ENCODE measurements at places on chromosomes 5 and 9.

- no peak for DNase-seq
Observed at GRCh38 chr9:86020731-86021130, 78.6 kb downstream of the GOLM1 start.

- no peak for DNase-seq
Observed at GRCh38 chr5:64164166-64164565, 1.5 kb upstream of the RNF180 start.

- no peak for DNase-seq
Observed at GRCh38 chr9:116646661-116647514, 40.2 kb upstream of the TRIM32 start.

DNA sequence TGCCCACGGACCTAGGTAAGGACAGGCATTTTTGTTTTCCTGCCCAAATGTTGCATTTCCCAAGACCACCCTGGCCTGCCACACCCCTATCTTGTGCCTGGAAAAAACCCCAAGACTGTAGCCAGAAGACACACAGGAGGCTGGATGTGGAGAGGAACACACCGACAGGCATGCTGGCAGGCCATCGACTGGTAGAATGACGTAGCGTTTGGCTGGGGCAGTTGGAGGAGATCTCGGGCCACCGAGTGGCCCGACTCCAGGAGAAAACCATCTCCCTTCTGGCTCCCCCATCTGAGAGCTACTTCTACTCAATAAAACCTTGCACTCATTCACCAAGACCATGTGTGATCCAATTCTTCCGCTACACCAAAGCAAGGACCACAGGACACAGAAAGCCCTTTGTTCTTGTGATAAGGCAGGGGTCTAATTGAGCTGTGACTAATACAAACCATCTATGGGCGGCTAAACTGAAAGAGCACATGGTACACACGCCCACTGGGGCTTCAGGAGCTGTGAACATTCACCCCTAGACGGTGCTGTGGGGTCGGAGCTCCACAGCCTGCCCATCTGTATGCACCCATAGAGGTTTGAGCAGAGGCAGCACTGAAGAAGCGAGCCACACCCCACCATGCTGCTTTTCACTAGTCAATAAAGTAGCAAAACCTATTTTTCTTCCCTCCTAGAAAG lies 38.9 kb upstream of the N4BP3 start:
- DNase-seq: no peak

GRCh38 chr9:93225417-93225816 lies 41.5 kb downstream of the WNK2 start:
- no peak for DNase-seq

- no peak for DNase-seq
Observed at GRCh38 chr9:88767504-88767790, 223.8 kb upstream of the S1PR3 start.

GRCh38 chr5:95274011-95274410 lies 10.9 kb downstream of the MCTP1 start:
- no peak for DNase-seq

GRCh38 chr9:18821788-18822187 lies 211.2 kb downstream of the SAXO1 start:
- no peak for DNase-seq

GRCh38 chr5:124253203-124253810 lies 493.1 kb downstream of the ZNF608 start:
- no peak for DNase-seq

GRCh38 chr5:54553659-54554207 lies 36.2 kb downstream of the SNX18 start:
- DNase-seq: no peak

- no peak for DNase-seq
Observed at GRCh38 chr5:31062902-31063580, 130.4 kb upstream of the CDH6 start.

GRCh38 chr9:93038918-93039317 lies 19.6 kb upstream of the SUSD3 start:
- DNase-seq: no peak

- no peak for DNase-seq
Observed at GRCh38 chr5:176695073-176695472, 47.8 kb downstream of the TSPAN17 start.

DNA sequence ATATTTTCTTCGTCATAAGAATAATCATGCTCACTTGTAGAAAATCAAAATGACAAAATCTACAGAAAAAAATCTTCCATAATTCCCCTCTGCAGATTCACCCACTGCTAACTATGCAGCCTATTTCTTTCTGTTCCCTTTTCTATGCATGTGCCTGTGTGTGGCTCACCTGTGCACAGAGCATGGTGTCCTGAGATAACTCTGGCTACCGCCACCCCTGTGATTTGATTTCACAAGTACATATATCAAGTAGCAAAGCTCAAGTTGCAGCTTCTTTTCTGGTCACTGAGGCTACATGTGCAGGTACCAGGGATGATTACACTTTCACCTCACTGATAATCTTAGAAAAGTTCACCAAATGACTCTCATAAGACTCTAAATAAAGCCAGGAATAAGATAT lies 18.4 kb upstream of the ISCA1 start:
- DNase-seq: no peak

GRCh38 chr5:113281194-113281593 lies 153.6 kb downstream of the TSSK1B start:
- no peak for DNase-seq

DNA sequence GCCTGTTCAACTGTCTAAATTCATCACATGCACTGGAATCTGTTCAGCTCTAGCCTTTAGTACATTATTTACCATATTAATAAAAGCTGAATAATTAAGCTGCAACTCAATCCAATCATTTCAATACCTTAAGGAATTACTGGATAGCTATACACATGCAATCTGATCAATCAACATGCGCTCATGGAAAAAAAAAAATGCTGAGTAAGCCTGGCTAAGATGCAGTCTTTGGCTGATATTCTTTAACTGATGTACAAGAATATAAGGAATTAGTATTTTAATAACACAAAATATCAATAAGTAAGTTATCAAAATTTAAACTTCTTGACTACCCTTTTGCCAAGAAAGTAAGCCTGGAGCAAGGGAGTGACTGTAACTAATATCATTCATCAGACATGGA lies 15.9 kb downstream of the EFNA5 start:
- DNase-seq: no peak

GRCh38 chr9:101191723-101192122 lies 163.2 kb downstream of the PLPPR1 start:
- no peak for DNase-seq

- no peak for DNase-seq
Observed at GRCh38 chr5:178590924-178591423, 781 bp upstream of the COL23A1 start.

DNA sequence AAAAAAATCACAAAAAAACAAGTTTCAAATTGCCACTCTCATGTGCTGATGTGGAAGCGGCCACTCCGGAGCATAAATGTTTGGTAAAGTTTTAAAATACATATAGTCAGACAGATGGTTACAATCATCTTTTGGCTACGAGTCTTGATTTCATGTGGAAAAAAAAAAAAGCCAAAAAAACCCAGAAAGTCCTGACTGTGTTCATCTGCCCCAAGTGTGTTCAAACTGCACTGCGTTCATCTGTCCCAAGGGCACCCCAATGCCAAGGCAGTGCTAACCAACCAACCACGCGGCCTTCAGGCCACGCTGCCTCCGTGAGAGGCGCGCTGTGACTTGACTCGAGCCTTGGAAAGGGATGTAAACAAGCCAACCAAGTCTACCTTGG lies 127.1 kb downstream of the MYO10 start:
- no peak for DNase-seq

DNA sequence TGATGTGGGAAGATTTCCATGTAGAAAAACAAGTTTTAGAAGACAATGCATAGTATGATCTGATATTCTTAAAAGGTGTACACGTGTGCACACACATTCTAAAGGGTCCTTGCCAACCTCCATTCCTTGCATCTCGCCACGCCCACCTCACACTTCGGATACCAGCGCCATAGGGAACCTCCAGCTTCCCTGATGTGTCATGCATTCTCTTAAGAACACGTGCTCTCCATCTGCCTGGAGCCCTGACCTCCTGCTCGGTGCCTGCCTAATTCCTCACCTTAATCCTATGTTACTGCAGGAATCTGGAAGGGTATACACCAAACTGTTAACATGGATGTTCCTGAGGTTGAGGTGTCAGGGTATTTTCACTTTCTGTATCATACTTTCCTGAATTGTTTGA lies 63.1 kb downstream of the PTCD2 start:
- no peak for DNase-seq

GRCh38 chr9:109704546-109704945 lies 75.5 kb upstream of the PALM2AKAP2 start:
- DNase-seq: no peak

GRCh38 chr9:97220894-97221477 lies 86.5 kb upstream of the CCDC180 start:
- peak; percentile 44 for DNase-seq

- no peak for DNase-seq
Observed at GRCh38 chr9:135544981-135545635, 818 bp upstream of the OBP2A start.

DNA sequence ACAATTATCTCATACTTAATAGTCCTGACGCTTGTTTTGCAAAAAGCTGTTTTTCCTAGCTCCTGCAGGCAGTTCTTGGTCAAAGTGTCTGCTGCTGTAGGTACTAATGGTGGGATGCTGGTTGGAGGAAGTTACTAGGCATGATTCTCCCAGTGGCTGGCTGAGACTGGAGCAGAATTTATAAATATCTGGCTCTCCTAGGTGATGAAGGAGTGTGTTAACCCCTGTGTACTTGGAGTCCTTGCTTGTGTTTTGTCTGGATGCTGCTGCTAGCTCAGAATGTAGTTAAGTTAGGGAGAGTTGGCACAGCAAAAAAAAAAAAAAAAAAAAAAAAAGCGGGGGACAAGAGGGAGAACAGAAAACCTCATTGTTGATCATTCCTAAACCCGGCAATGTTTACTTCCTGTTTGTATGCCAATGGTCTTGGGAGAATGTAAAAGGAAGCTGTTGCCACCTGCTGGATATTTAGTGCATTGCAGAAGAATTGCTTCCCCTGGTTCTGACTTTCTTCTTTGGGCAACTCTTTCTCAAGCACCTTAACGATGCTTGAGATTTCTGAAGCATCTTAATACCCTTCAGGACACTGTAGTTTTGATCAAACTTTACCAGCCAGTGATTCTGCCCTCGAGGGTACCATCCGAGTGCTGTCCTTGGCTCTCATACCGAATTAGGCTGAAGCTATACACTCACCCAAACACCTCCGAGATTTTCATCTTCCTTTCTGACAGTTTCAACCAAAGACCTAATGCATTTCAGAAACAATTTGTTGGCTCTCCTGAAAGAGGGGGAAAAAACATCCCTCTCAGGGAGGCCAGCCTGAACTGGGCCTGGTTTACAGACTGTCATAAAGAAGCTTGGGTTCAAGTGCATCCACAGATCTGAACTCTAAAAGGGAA lies 71.7 kb upstream of the WWC1 start:
- DNase-seq: peak; percentile 51

- DNase-seq: no peak
Observed at GRCh38 chr5:68661237-68661636, 432.6 kb upstream of the SLC30A5 start.

DNA sequence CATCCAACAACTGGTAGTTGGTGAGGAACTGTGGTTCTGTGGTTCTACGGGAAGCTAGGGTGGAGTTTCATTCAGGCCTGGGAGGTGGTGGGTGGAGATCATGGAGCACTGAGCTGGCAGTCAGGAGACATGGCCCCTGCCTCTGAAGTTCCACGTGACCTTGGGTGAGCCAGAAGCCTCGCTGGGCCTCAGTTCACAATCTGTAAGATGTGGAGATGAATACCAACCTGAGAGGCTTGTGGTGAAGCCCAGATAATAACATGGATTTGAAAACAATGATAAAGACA lies 177.9 kb downstream of the MACROH2A1 start:
- DNase-seq: no peak

DNA sequence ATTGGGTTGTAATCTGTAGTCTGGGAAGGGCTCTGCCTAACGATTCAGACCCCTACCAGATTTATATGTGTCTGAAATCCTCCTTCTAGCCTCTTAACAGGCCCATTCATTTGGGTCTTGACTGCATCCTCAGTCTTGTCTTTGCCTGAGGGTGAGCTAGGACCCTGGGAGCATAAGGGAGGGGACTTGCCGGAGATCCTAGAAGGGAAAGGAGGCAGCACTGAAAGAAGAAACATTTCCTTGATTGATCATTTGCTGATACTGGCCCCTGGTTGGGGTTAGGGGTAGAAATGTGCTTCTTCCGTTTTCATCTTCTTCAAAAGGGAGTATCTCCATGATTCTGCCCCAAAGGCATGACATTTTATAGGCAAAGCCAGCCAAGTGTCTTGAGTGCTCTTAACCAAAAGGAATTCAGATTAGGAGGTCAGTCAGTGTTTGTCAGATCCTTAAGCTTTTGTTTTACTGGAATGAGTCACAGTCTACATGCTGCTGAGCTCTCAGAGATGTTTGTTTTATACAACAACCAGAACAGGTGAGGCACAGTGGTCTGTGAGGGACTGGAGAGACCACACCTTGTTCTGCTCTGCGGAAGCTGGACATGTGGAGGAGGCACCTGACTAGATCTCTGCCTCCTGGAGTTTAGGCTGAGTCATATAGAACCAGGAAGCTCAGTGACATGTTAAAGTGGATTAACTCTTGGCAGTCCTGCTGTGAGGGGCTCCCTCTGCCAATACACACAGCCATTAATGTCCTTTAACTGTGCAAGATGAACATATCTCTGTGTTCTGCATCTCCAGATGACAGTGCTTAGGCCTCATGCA lies 37.7 kb downstream of the PCDHAC2 start:
- no peak for DNase-seq

DNA sequence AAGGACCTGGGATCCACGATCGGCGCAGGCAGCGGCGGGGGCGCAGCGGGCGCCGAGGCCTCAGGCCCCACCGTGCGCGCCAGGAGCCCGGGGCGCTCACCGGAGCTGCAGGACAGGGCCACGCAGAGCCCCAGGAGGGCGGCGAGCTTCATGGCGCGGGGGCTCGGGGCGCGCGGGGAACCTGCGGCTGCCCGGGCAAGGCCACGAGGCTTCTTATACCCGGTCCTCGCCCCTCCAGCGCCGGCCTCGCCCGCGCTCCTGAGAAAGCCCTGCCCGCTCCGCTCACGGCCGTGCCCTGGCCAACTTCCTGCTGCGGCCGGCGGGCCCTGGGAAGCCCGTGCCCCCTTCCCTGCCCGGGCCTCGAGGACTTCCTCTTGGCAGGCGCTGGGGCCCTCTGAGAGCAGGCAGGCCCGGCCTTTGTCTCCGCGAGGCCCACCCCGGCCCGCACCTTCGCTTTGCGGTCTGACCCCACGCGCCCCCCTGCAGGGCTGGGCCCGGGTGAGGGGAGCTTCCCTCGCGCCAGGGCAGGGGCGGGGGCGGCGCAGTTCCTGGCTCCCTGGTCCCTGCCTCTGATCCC lies at the start of gene SCGB3A1:
Gene SCGB3A1 (minus strand): TSS at position 189 of the 577 bp plus-strand sequence. CDS start 37 bp downstream, at position 152.
- DNase-seq: peak; percentile 71

- DNase-seq: no peak
Observed at GRCh38 chr5:33576726-33577590, 136.2 kb downstream of the TARS1 start.

- no peak for DNase-seq
Observed at GRCh38 chr5:133842846-133843611, 125.4 kb downstream of the C5orf15 start.

- DNase-seq: no peak
Observed at GRCh38 chr5:67377631-67378030, 181.0 kb upstream of the CD180 start.

- DNase-seq: no peak
Observed at GRCh38 chr5:84091127-84091799, 293.4 kb downstream of the EDIL3 start.
